ENCODE measurements at places on chromosomes 11 and 22.

DNA sequence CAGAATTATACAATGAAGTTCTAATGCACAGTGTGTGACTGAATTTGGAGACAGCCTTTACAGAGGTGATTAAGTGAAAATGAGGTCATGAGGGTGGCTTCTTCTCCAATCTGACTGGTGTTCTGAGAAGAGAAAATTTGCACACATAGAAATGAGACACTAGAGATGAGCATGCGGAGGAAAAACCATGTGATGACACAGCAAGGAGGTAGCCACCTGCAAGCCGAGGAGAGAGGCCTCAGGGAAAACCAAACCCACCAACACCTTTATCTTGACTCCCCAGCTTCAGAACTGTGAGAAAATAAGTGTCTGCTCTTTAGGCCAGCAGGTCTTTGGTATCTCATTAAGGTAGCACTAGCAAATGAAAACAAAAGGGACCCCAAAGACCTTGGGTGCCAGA lies 93.2 kb downstream of the GGTLC2 start:
- DNase-seq: no peak

- no peak for DNase-seq
These were observed 1.0 kb upstream of the MUC5AC start for GRCh38 chr11:1156506-1157340.

- DNase-seq: no peak
These were observed 1.4 kb downstream of the SH3BP1 start for GRCh38 chr22:37640591-37641560.

- DNase-seq: no peak
These were observed 34.2 kb upstream of the VPREB1 start for GRCh38 chr22:22210375-22210774.

GRCh38 chr11:61732705-61733104 lies 19.7 kb upstream of the MYRF start:
- peak; percentile 63 for DNase-seq

- DNase-seq: no peak
These were observed 11.9 kb downstream of the LARGE1 start for GRCh38 chr22:33908171-33909074.

DNA sequence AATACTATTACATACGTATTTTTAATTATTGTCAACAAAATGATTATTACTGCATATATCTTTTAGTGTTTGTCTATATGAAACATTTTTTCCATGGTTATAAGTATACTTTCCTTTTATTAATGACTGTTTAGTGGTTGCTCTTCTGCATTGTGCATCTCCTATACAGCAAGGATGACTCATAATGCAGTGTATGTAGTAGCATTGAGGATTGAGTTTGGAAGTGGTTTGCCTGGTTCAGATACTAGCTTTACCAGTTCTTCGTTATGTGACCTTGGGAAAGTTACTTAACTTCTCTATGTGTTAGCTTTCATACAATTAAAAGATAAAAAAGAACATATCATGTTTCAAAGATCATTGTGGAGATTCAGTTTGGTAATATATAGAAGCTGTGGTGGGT lies 44.1 kb downstream of the CHORDC1 start:
- DNase-seq: no peak

DNA sequence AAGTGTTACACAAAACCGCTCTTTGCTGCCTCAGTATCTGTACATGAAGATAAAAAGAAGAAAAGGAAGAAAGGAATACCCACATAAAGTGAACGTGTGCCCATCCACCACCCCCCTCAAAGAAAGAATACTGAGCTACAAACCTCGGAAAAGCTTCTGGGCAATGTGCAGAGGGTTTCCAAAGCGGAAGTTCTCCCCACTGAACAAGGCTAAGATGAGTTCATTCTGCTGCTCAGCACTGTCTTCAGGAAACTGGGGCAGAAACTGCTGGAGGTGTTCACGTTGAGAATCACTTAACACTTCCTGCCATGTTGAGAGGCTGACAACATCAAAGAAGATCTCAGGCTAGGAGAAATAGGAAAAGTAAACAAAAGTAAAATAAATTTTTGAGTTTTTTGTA lies 6.9 kb downstream of the NFRKB start:
- no peak for DNase-seq

DNA sequence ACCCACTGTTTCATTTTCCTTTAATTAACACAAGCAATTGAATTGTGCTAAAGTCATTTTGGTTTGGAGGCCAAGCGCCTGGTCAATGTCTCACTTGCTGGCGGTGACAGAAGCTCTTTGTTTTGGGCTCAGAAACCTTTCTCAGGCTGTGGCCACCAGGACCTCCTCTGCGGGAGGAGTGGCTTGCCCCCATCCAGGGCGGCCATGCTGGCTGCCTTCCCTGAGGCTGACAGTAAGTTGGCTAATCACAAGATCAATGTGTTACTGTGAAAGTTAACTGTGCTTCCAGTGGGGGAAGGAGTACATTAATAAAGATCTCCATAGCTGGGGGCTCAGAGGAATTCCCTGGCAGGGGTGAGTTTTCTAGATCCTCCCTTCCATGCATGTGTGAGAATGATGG lies 1074.5 kb downstream of the NTM start:
- no peak for DNase-seq

GRCh38 chr11:80307676-80308075 lies 866.8 kb upstream of the TENM4 start:
- no peak for DNase-seq

GRCh38 chr11:85903406-85903805 lies 48.2 kb downstream of the CCDC83 start:
- DNase-seq: no peak

DNA sequence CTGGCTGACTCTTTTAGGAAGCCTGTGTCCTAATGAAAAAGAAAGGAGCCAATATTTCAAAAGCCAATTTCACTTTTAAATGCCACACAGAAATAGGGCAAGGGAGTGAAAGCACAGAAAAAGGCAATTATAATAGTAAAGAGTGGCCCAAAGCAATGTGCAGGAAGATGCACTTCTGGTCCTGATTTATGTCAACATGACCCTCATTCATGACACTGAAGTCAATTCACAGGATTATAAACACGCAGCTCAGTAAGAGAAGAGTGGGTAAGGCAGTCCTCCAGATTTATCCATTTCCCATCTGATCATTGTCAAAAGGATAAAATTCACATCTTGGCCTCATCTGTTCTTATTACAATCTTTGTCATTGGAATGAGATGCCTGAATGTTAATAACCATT lies 1049.7 kb upstream of the RAG2 start:
- no peak for DNase-seq

GRCh38 chr22:30902496-30903357 lies 65.8 kb downstream of the MORC2 start:
- DNase-seq: no peak

DNA sequence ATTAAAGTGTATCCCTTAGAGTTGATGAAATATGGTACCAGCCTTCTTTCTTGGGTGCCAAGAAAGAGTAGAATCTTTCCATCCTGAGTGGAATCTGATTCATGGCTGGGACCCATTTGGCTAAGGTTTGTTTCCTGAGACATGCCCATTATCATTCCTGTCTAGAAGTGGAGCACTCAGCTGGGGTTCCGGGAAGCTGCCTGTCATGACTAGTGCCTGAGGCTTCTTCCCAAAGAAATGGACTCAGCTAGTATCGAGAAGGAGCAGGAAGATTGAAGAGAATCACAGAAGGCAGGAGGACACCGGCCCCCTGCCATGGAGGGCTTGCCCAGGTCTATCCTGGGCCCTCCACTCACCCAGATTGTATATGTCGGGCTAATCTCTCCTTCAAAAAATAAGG lies 57.6 kb downstream of the KREMEN1 start:
- no peak for DNase-seq

DNA sequence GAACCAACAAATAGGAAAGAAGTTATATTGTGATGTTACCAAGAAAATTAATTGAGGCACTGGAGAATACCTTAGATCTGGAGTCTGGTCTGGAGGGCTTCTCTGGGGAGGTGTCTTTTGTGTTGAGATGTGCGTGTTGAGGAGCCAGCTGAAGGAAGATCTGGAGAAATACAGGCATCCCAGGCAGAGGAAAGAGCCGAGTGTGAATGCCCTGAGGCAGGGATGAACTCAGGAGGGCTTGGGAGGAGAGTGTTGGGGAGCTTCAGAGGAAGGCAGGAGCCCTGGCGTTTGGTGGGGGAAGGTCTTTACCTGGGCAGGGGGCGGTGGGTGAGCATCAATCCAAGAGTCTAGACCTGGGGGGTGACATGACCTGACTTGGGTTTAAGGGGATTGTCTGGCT lies 13.1 kb downstream of the SYNGR1 start:
- DNase-seq: no peak

DNA sequence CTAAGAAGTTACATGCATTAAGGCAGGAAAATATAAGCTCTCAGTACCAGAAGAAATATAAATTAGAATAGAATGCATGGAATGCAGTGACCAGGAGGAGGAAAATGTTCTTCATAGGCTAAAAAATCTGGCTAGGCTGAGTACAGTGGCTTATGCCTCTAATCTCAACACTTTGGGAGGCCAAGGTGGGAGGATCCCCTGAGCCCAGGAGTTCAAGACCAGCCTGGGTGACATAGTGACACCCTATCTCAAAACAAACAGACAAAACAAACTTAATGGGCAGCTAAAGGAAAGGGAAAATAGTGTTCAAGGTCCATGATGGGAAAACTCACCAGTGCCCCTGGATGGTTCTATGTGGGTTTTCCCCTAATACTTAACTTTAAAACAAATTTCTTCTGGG lies 78.3 kb upstream of the RASSF10 start:
- DNase-seq: no peak

DNA sequence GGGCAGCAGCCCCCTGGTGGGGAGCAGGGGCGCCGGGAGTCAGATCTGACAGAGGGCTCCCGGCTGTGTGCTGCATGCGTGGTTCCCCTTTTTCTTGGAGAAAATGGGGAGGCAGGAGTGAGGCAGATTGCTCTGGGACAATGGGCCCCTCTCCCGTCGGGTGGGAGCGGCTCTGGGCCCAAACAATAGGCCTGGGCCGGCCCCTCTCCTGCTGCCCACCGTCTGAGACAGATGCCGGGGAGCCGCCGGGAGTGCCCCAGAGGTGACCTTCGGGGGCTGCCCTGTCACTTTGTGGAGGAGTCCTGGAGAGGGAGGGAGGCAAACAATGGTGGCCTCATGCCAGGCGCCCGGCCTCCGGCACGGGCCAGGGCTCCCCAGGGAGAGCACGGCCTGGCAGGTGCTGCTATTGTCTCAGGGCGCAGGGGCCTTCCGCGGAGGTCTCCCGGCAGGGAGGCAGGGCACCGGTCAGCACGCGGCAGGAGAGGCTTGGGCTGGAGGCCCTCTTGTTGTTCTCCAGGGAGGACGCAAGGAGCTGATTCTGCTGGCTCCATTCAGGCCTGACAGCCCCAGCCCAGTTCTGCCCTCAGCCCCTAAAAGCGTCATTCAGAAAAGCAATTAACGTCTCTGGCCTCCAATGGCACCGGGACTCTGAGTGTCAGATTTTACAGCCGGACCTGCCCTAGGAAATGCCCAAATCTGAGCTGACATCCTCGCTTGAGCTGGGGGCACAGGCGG lies 44.8 kb downstream of the SMIM38 start:
- no peak for DNase-seq

DNA sequence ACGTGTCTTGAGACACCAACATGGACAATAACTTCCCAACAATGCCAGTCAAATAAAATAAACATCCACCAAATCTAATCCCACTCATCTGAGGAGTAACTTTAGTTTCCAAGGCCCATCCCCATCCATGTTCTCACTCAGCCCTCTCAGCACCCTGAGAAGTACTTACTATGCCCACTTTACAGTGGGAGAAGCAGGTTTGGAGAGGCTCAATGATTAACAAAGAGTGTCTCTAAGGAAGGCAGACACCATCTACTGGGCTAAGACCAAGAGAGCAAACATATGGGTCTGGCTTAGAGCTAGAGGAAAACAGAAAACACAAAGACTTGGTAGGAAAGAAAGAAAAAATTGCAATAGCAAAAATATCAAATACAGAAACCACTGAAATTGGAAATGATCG lies 11.3 kb downstream of the POLDIP3 start:
- no peak for DNase-seq

GRCh38 chr11:95586661-95587060 lies 202.9 kb downstream of the FAM76B start:
- DNase-seq: no peak

DNA sequence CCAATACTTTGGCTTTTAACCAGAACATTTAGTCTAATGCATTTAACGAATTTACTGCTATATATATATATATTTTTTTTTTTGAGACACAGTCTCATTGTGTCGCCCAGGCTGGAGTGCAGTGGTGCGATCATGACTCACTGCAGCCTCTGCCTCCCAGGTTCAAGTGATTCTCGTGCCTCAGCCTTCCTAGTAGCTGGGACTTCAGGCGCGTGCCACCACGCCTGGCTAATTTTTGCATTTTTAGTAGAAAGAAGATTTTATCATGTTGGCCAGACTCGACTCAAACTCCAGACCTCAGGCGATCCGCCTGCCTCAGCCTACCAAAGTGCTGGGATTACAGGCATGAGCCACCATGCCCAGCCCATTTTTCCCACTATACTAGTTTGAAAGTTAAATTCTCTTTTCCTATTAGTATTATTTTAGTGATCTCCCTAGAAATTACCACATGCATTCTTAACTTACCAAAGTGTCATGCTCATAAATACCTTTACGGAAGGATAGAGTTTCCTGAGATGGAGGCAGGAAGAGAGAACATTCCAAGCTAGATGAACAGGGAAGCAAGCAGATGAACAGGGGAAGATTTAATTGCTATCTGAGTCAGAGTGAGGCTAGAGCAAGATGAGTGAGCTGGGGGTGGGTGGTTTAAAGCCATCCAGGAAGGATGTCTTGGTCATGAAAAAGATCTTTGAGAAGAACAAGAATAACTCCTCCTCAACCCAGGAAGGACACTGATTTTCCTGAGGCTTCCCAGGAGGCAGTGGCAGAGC lies 4.4 kb upstream of the PGAP2 start:
- DNase-seq: no peak

DNA sequence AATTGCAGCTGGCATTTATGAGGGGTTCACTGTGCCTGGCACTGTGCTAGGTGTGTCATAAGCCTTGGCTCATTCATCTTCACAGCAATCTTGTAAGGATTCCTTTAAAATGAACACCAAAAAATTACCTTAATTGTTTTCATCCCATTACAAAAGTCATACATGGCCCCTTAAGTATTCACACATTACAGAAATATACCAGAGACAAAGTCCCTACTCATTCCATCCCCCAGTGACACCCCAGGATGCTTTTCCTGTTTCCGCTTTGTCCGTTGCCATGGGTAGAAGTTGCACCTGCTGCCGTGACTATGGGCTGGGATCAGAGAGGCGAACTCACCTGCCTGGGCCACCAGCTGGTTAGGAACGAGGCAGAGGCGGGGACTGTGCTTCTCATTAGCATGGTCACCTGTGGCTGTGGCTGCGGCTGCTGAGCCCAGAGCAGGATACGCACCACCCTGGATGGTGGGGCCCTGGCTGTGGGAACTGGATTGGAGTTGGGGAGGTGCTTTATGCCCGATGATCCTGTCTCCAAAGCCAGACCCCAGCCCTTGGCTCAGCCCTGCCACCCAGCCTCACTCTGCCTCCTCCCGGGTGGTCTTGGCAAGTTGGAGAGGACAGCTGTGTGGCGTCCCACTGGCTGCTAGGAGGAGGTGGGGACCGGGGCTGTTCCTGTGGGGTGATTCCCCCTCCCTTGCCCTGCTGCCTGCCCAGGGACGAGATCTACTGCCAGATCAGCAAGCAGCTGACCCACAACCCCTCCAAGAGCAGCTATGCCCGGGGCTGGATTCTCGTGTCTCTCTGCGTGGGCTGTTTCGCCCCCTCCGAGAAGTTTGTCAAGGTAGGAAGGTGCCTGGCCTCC lies 60.8 kb downstream of the MYO7A start:
- DNase-seq: no peak
